ENCODE measurements at places on chromosomes 4 and X.

GRCh38 chr4:55002431-55002830, 123.0 kb downstream of the KDR start:
- no peaks in the 10 kb centered on the region for H3K36me3 ChIP-seq
- DNase-seq = no peak
- no peak overlapping the region for H3K4me3 ChIP-seq
- H3K4me1 ChIP-seq = no peaks in the 10 kb centered on the region
- no peak overlapping the region for H3K27ac ChIP-seq

DNA sequence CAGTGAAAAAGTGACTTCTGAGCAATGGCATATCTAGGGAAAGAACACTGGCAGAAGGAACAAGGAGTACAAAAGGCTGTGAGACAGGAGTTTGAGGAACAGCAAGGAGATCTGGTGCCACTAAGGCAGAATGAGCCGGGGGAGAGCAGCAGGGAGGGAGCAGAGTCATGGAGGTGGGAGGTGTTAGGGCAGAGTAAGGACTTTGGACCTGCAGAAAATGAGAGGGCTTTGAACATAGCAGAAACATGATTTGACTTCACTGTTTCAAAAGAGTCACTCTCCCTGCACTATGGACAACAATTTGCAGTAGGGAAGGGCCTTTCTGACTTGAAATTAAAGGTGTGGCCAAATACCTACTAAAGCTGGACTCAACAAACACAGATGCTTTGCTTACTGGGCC, 356.2 kb downstream of the ADGRL3 start:
- no peaks in the 10 kb centered on the region for H3K4me1 ChIP-seq
- H3K27ac ChIP-seq = no peak overlapping the region
- H3K4me3 ChIP-seq = no peak overlapping the region
- no peaks in the 10 kb centered on the region for H3K27me3 ChIP-seq
- no peak for DNase-seq

- DNase-seq = no peak
- no peaks in the 10 kb centered on the region for H3K36me3 ChIP-seq
- H3K27ac ChIP-seq = no peak overlapping the region
Measured at GRCh38 chr4:10584042-10584441, 100.5 kb downstream of the CLNK start.

DNA sequence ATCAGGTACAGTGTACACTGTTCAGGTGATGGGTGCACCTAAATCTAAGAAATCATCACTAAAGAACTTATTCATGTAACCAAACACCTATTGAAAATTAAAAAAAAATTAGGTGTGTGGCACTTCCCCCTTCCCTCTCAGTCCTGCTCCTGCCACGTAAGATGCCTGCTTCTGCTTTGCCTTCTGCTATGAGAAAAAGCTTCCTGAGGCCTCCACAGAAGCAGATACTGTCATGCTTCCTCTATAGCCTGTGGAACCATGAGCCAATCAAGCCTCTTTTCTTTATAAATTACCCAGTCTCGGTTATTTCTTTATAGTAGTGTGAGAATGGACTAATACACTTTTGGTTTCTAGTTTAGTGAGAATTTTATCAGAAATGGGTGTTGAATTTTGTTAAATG, 459.8 kb upstream of the DIPK2B start:
- no peak overlapping the region for H3K4me3 ChIP-seq
- no peaks in the 10 kb centered on the region for H3K4me1 ChIP-seq
- no peaks in the 10 kb centered on the region for H3K27me3 ChIP-seq
- no peak for DNase-seq

- H3K4me3 ChIP-seq = no peak overlapping the region
- DNase-seq = no peak
- H3K4me1 ChIP-seq = no peaks in the 10 kb centered on the region
- peaks cover 1% of the 10 kb centered on the region for H3K27me3 ChIP-seq
- H3K36me3 ChIP-seq = peaks cover 2% of the 10 kb centered on the region
- no peak overlapping the region for H3K27ac ChIP-seq
Measured at GRCh38 chrX:109753256-109753655, 20.2 kb upstream of the ACSL4 start.

GRCh38 chr4:123265443-123265842, 131.2 kb upstream of the SPRY1 start:
- H3K27me3 ChIP-seq = no peaks in the 10 kb centered on the region
- H3K36me3 ChIP-seq = peaks cover 2% of the 10 kb centered on the region
- no peak overlapping the region for H3K27ac ChIP-seq
- no peak overlapping the region for H3K4me3 ChIP-seq
- DNase-seq = no peak
- no peaks in the 10 kb centered on the region for H3K4me1 ChIP-seq

GRCh38 chrX:140764401-140764919, 54.9 kb downstream of the LINC00632 start:
- no peaks in the 10 kb centered on the region for H3K36me3 ChIP-seq
- no peak overlapping the region for H3K27ac ChIP-seq
- peak; percentile 24 for DNase-seq
- peak overlapping the region; percentile 65 for H3K4me3 ChIP-seq
- H3K27me3 ChIP-seq = peaks cover 8% of the 10 kb centered on the region
- H3K4me1 ChIP-seq = peaks cover 13% of the 10 kb centered on the region

DNA sequence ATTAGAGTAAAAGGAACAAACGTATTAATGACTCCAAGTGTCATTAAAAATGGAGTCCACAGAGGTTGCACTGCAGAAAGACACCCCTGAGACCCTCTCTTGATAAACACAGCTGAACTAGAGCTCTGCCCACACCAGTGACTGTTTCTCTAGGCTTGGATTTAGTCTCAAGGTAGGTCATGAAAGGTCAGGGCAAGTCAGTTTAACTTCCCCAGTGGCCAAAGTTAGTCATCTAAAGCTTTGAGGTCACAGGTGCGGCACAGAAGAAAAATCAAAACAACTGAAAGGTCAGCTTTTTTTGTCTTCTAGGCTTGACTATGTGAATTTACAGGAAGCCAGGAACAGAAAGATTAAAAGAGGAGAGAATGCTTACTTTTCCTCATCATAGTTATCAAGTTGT, 749.6 kb downstream of the RAB28 start:
- no peak overlapping the region for H3K27ac ChIP-seq
- H3K36me3 ChIP-seq = no peaks in the 10 kb centered on the region
- H3K4me1 ChIP-seq = no peaks in the 10 kb centered on the region
- H3K4me3 ChIP-seq = no peak overlapping the region
- DNase-seq = no peak

GRCh38 chr4:89285745-89286144, 21.9 kb downstream of the GPRIN3 start:
- no peaks in the 10 kb centered on the region for H3K27me3 ChIP-seq
- H3K36me3 ChIP-seq = peaks cover 47% of the 10 kb centered on the region
- DNase-seq = no peak
- peaks cover 90% of the 10 kb centered on the region for H3K4me1 ChIP-seq
- H3K4me3 ChIP-seq = peak overlapping the region; percentile 56
- peak overlapping the region; percentile 83 for H3K27ac ChIP-seq

- no peak overlapping the region for H3K4me3 ChIP-seq
- H3K36me3 ChIP-seq = peaks cover 2% of the 10 kb centered on the region
- no peaks in the 10 kb centered on the region for H3K27me3 ChIP-seq
- no peak overlapping the region for H3K27ac ChIP-seq
Measured at GRCh38 chr4:112253382-112254000, 21.9 kb downstream of the AP1AR start.

- no peak for DNase-seq
- H3K27me3 ChIP-seq = no peaks in the 10 kb centered on the region
- no peaks in the 10 kb centered on the region for H3K36me3 ChIP-seq
- no peak overlapping the region for H3K4me3 ChIP-seq
- no peaks in the 10 kb centered on the region for H3K4me1 ChIP-seq
- no peak overlapping the region for H3K27ac ChIP-seq
Measured at GRCh38 chr4:180642732-180643131, 1600.5 kb upstream of the TENM3 start.
